Activated CD4-positive, alpha-beta memory T cell treated with anti-CD3 and anti-CD28 coated beads for 36 hours (primary cell): ENCODE measurements at places on chromosomes 6 and 20. TPM values are rescaled to one million over a fixed set of nuclear protein-coding genes. Genes with fewer than 3 reads are reported as not detected.

- H3K36me3 ChIP-seq = peaks cover 44% of the 10 kb centered on the region
- H3K27ac ChIP-seq = no peak overlapping the region
- H3K27me3 ChIP-seq = no peaks in the 10 kb centered on the region
Observed at GRCh38 chr6:83167726-83168278, 25.3 kb downstream of the PGM3 start.

DNA sequence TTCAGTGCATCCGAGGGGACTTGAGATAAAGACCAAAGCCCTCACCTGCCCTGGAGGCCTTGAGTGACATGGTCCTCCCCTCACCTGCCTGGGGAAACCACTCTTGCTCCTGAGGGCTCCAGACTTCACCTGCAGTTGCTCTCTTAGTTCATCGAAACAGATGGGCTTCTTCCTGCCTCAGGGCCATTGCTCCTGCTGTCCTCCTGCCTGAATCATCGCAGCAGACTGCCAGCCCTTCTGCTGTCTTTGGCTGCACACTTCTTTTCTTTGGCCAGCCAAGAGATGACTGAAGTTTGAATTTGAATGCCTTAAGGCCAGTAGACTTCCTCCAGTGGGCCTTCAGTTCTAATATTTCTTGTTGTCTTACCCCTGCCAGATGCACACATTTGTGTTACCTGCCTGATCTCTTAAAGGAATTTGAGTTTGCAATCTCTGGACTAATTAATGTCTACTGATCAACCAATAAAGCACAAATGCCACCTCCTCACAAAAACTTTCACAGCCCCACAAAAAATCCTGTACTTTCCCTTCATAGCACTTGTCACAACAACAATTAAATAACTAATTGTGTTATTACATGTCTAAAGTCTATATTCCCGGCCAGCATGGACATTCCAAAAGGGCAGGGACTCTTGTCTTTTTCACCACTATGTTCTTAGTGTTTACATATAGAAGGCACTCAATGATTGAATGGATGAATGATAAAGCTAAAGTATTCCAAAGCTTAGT lies 56.7 kb upstream of the SGK1 start:
- H3K27me3 ChIP-seq = no peaks in the 10 kb centered on the region
- H3K36me3 ChIP-seq = no peaks in the 10 kb centered on the region
- peaks cover 38% of the 10 kb centered on the region for H3K4me1 ChIP-seq
- no peak overlapping the region for H3K4me3 ChIP-seq
- no peak for DNase-seq

Gene ZNF133
- total RNA-seq = 9.0 TPM

GRCh38 chr20:840503-840857 lies 7.0 kb downstream of the FAM110A start:
- peaks cover 7% of the 10 kb centered on the region for H3K36me3 ChIP-seq
- no peak overlapping the region for H3K27ac ChIP-seq

DNA sequence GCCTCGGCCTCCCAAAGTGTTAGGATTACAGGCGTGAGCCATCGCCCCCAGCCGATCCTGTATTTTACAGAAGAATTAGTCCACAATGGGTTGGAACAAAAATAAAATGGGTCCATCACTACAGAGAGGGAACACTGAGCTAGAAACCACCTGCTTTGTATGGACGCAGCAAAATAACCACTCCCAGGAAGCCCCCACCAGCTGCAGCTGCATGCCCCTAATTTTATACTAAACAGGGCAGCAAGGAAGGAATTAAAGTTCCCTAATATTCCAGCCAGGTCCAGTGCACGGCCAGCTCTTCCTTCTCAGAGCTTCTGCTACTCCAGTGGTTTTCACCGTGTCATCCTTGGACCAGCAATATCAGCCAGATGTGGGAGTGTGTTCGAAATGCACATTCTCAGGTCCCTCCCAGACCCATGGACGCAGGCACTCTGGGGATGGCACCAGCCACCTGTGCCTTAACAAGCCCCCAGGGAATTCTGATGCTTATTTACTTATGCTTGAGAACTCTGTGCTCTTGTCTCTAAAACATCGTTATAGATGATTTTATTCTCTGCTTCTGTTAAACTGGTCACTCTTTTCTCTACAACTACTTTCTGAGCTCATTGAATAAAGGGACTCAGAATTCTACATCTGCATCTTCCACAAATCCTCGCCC lies 189.5 kb upstream of the SLC24A3 start:
- DNase-seq = no peak
- H3K27me3 ChIP-seq = no peaks in the 10 kb centered on the region
- H3K4me1 ChIP-seq = no peaks in the 10 kb centered on the region
- no peak overlapping the region for H3K4me3 ChIP-seq
- no peak overlapping the region for H3K27ac ChIP-seq

Gene ABHD16B
- not detected for total RNA-seq

Gene SEL1L2
- total RNA-seq = not detected

GRCh38 chr6:37688078-37688850 lies 9.4 kb downstream of the MDGA1 start:
- H3K36me3 ChIP-seq = no peaks in the 10 kb centered on the region
- H3K27me3 ChIP-seq = no peaks in the 10 kb centered on the region
- peaks cover 6% of the 10 kb centered on the region for H3K4me1 ChIP-seq
- H3K27ac ChIP-seq = no peak overlapping the region

DNA sequence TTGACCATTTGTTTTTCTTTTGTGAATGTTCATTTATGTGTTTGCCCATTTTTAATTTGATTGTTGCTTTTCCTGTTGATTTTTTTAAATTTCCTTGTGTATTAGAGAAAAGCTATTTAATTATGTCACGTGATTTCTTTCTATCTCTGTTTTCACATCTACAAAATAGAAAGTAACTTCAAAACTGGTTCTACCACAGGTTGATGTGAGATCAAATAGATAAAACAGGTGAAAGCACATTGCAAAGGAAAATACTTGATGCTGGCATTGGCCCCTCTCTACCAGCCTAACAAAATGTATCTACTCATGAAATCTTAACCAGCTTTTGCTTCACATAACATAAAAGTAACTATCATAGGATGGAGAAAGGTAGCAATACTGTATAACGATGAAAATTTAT lies 129.2 kb downstream of the TMEM242 start:
- H3K27me3 ChIP-seq = no peaks in the 10 kb centered on the region
- peaks cover 28% of the 10 kb centered on the region for H3K36me3 ChIP-seq
- no peak for DNase-seq
- H3K27ac ChIP-seq = peak overlapping the region; percentile 8

Gene RIMS1
- total RNA-seq = not detected

DNA sequence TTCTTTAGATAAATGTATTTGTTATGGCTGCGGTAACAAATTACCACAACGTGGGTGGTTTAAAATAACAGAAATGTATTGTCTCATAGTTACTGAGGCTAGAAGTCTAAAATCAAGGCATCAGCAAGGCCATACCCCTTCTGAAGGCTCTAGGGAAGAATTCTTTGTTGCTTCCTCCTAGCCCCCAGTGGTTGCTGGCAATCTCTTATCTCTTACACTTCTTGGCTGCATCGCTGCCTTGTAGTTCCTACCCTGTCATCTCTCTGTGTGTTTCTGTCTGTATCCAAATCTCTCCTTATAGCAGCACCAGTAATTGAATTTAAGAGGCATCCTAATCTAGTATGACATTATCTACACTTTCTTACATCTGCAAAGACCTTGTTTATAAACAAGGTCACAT lies 534.7 kb downstream of the PHF3 start:
- H3K36me3 ChIP-seq = no peaks in the 10 kb centered on the region
- DNase-seq = no peak
- no peak overlapping the region for H3K27ac ChIP-seq
- H3K27me3 ChIP-seq = no peaks in the 10 kb centered on the region
- no peaks in the 10 kb centered on the region for H3K4me1 ChIP-seq

- H3K27ac ChIP-seq = no peak overlapping the region
- no peaks in the 10 kb centered on the region for H3K27me3 ChIP-seq
- no peak for DNase-seq
- no peaks in the 10 kb centered on the region for H3K36me3 ChIP-seq
Observed at GRCh38 chr6:72535124-72535523, 86.7 kb upstream of the KCNQ5 start.

GRCh38 chr20:50645253-50646068 lies 45.9 kb downstream of the RIPOR3 start:
- no peak for DNase-seq
- no peaks in the 10 kb centered on the region for H3K36me3 ChIP-seq
- no peaks in the 10 kb centered on the region for H3K4me1 ChIP-seq
- H3K4me3 ChIP-seq = no peak overlapping the region

- H3K4me1 ChIP-seq = peaks cover 45% of the 10 kb centered on the region
- no peaks in the 10 kb centered on the region for H3K36me3 ChIP-seq
- no peak overlapping the region for H3K4me3 ChIP-seq
- no peaks in the 10 kb centered on the region for H3K27me3 ChIP-seq
Observed at GRCh38 chr6:157069585-157069984, 253.7 kb downstream of the TMEM242 start.

DNA sequence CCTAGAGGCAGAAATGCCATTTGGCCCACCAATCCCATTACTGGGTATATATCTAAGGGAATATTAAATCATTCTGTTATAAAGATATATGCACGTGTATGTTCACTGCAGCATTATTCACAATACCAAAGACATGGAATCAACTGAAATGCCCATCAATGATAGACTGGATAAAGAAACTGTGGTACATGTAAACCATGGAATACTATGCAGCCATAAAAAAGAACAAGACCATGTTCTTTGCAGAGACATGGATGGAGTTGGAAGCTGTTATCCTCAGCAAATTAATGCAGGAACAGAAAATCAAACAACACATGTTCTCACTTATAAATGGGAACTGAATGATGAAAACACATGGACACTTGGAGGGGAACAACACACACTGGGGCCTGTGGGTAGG lies 458.4 kb downstream of the CD83 start:
- no peaks in the 10 kb centered on the region for H3K4me1 ChIP-seq
- H3K4me3 ChIP-seq = no peak overlapping the region
- H3K27ac ChIP-seq = no peak overlapping the region

GRCh38 chr6:12557765-12558164 lies 158.8 kb upstream of the PHACTR1 start:
- H3K27ac ChIP-seq = no peak overlapping the region
- peaks cover 3% of the 10 kb centered on the region for H3K27me3 ChIP-seq
- no peak for DNase-seq
- H3K4me3 ChIP-seq = no peak overlapping the region
- no peaks in the 10 kb centered on the region for H3K4me1 ChIP-seq
